Trophoblast cell (in vitro differentiated cells and primary cell): ENCODE measurements at places on chromosomes 3 and 15.

GRCh38 chr15:91922646-91923547 lies 69.4 kb downstream of the SLCO3A1 start:
- no peak for DNase-seq

DNA sequence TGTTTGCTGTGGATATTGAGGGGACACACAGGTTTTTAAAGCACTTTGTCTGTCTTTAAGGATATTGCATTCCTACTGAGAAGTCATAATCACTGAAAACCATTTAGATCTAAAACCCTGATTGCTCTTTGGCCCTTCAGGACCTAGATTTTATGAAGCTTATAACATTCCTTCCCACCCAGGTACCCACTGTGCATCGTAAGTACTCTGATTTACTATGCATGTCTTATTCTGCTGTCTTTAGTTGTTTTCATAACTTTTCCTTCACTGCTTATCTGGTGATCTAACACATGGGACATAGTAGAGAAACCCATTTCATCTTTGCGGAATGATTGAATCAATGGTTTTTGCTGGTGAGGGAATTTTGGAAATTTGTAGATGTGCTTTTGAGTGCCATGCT lies 247.0 kb upstream of the RARB start:
- DNase-seq: no peak

- DNase-seq: no peak
These were observed 17.4 kb downstream of the RCCD1 start for GRCh38 chr15:90972133-90972532.

GRCh38 chr15:66613743-66614142 lies 47.9 kb upstream of the LCTL start:
- no peak for DNase-seq

DNA sequence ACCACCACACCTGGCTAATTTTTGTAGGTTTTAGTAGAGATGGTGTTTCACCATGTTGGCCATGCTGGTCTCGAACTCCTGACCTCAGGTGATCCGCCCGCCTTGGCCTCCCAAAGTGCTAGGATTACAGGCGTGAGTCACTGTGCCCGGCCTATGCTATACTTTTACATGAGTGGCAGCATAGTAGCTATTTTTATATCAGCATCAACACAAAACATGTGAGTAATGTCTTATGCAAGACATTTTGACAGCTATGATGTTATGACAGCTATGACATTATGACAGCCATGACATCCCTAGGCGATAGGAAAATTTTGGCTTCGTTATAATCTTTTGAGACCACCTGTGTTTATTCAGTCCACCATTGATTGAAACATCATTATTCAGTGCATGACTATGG lies 4.1 kb upstream of the NAALADL2 start:
- peak; percentile 9 for DNase-seq

DNA sequence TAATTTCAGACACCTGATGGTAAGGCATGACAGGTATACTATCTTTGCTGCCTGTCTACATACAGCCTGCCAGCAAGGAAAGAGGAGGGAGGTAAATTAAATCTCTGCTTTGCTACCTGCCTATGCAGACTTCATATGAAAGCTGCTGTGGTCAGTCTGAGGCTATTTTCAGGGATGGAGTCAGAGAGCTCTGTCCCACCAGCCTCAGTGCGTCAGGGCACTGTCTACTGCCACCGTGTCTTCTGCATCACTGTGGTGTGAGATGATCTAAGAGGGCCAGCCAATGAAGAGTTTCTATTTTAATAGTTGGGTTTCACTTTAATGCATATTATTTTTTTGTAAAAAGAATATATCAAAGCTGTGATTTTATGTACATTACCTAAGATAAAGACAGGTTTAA lies 125.6 kb downstream of the CADPS start:
- no peak for DNase-seq

DNA sequence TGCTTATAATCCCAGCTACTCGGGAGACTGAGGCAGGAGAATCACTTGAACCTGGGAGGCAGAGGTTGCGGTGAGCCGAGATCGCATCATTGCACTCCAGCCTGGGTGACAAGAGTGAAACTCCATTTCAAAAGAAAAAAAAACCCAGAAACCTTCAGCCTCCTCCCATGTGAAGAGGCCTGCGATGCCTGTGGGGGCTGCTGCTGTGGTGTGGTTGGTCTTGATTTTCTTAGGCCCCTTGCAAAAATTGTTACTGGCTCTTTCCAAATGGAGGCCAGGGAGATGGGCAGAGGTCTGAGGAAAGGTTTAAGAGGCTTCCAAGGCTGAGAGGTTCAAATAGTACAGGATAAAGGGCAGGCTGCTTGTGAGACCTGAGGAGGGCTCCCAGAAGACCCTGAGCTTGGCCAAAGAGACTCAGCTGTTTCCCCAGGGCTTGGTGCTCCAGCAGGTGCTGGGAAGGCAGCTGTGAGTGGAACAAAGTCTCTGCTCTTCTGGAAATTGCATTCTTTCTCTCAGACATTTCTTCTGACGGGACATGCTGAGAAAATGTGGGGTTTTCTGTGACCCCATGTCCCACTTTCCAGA lies 18.4 kb downstream of the GCSAM start:
- no peak for DNase-seq

DNA sequence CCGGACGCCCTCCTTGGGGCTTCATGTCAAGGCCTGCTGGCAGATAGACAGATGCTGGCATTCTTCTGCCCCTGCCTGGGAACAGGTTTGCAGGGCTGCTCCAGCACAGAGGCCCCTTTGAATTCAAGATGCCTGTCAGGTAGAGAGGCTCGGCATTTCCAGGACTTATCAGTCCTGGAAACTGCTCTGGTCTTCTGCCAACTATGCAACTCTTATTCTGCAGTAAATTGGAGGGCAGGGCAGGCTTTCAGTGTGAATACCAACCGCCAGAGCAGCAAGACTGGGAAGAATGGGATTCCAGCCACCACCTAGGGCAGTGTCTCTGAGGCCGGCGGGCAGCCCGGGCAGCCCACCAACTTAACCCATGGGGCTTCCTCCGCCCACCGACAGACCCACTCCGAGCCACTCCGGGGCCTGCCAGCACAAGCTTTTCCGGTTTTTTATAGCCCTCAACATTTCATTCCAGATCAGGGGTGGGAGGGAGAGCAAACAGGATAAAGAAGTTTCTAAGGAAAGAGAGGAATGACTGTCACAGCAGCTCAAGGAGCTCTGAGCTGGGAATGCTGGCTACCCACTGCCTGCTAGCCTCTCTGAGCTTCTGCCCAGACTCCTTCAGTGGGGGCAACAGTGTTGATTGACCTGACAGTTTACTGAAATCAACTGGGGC lies 140.9 kb downstream of the NTRK3 start:
- DNase-seq: no peak

DNA sequence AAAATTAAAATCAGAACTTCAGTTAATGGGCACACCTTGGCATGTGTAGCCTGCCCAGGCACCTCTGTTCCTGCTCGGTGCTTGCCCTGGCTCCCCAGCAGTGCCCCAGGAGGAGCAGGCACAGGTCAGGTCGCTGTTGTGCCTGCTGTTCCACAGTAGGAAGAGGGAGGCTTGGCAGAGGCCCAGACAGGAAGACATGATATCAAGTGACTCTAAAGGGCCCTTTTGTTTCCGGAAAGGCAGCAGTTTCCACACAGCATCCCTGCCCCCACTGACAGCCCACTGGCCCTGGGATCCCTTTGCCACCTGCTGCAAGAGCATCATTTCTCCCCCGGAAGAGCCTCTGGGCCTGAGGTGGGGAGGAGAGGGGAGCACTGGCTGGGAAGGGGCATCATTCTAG lies 40.5 kb upstream of the HES1 start:
- DNase-seq: no peak
